ENCODE measurements at places on chromosomes 5 and 9.

- DNase-seq, result no peak
These were observed 193.7 kb downstream of the OLFM1 start for GRCh38 chr9:135281151-135281550.

DNA sequence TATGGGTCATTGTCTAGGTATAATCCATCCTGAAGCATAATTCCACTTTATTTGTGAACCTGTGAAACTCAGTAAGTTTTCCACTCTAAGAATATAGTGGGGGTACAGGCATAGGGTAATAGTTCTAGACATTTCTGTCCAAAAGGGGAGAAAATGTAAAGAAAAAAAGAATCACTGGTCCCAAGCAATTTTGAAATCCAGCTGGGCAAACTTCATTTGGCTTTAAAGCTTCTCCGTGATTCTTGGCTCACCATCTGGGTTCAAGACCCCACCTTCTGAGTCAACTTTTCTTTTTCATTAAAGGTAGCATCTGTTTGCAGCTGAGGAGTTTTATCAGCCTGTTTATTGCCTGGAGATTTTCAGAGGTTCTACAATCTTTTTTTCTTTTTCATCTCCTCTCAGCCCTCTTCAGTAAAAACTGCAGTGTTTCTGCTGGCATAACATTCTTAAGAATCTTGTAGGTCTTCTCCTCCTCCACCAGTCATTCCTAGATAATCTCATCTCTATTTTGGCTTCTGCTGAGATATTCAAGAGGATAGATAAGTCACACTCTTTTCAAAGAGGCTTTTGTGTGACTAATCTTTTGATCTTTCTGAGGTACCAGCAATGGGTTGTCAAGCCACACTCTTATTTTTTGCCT, 126.1 kb upstream of the PITX1 start:
- no peak for DNase-seq

- peak; percentile 34 for DNase-seq
These were observed 144.4 kb upstream of the NR4A3 start for GRCh38 chr9:99677281-99677680.

- DNase-seq, result no peak
These were observed 43.1 kb upstream of the CKMT2 start for GRCh38 chr5:81189875-81190498.

DNA sequence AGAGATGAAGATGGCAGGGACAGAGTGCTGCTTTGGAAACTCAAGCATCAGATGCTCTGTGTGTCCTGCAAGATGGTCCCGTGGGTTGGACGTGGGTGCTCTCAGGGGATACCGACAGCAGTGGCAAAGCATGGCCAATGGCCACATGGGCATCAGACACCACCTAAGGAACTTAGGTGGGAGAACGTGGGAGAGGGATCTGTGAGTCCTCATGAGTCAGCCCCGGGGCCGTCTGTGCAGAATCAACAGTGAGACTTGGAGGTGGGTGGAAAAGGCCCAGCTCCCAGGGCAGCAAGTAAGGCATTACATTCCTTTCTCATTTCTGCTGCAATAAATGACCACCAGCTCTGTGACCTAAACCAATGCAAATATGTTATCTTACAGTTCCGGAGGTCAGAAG, 77.0 kb downstream of the RAD23B start:
- DNase-seq, result no peak

Measured in EL (cell line).